ENCODE measurements at places on chromosomes 7 and 10.
A peak's percentile ranks its signal among the peaks of the same experiment; 100 is the strongest.

GRCh38 chr7:39721919-39722597 lies 98.7 kb downstream of the RALA start:
- no peak for DNase-seq

DNA sequence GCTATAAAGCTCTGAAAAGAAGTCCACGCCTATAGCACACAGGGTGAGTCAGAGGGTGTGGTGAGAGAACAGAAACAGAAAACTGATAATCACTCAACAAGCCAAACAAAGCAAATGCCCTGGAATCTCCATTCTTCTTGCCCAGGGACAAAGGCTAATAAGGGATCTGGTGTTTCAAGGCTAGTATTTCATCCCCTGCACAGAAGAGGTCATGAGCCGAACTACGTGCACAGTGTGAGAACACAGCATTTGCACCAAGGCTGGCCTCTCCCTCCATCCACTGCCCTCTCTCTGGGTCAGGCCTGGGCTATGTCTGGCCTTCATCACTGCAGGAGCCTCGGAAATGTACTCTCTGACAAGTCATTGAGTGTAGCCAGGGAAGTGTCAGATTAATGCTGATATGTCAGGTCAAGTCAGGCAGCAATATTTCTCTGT lies 42.7 kb downstream of the PRR15 start:
- DNase-seq = no peak

GRCh38 chr7:6536262-6537260 lies 14.7 kb downstream of the GRID2IP start:
- no peak for DNase-seq

DNA sequence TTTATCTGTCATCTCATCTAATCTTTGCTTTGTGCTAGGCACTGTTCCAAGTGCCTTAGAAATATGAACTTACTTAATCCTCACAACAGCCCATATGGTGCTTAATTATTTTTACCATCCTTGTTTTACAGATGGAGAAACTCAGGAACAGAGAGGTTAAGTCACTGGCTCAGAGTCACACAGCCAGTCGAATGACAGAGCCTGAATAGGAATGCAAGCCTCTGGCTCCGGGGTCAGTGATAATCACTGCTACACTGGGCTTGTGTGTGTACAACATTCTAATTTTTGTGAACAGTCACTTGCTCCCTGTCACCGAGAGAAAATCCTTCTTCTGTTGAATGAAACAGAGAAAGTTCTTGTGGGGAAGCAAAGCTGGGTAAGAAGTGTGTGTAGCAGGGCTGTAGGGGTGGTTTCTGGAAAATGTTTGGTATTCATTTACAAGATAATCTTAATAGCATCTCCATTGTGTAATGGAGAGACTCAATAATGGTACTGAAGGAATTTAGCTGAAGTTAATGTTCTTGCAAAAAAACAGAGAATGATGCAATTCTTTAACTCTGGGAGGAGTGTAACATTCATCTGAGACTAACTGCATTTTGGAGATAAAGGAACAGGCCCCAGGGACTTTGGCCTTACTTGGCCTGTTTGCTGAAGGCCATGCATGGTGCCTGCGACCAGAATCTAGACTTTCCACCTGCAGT lies 290.6 kb downstream of the FRMD4A start:
- DNase-seq = no peak

- DNase-seq = no peak
Measured at GRCh38 chr7:157416011-157416410, 79.2 kb downstream of the DNAJB6 start.

DNA sequence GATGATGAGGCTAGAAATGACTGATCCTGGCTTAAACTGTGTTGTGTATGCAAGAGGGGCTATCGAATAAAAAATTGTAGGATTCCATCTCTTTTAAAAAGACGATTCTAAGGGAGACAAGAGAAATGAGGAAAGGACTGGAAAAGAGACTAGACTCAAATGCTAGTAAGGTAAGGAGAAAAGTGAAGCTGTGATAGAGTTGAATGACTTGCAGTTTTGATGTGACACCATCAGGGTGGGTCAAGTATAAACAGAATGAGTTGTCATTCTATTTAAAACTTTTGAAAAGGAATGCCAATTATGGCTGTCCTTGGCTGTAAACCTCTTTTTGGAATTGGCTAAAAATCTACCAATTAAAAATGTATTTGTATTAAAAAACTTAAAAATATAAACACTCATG lies 184.5 kb upstream of the PHF14 start:
- no peak for DNase-seq

DNA sequence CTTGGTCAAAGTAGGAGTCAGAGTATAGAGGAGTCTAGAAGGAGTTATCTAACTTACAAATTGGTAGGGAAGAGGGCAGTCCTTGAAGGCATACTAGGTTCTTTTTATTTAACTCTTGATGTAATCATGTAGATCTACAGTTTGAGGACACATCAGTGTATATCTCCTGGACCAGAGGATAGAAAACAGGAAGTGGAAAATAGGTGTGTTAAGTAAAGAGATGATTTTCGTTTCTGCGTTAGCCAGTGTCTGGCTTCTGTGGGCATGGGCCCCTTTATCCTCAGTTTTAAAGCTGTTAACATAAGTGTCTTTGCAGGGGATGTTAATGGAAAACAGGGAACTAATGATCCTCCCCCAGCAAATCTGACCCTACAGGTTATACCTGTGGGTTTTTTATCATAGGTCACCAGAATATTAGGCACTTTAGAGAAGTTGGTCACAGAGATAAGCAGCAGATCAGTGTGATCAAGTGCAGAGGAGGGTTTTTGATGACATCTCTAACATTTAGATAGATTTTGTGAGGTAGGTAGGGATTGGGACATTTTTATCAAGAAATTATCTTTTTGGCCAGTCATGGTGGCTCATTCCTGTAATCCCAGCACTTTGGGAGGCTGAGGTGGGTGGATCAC lies 58.6 kb upstream of the PRSS1 start:
- no peak for DNase-seq

- DNase-seq = peak; percentile 41
Measured at GRCh38 chr7:90708841-90709317, 112.8 kb downstream of the CDK14 start.

- no peak for DNase-seq
Measured at GRCh38 chr10:86524225-86524962, 2.8 kb upstream of the WAPL start.

DNA sequence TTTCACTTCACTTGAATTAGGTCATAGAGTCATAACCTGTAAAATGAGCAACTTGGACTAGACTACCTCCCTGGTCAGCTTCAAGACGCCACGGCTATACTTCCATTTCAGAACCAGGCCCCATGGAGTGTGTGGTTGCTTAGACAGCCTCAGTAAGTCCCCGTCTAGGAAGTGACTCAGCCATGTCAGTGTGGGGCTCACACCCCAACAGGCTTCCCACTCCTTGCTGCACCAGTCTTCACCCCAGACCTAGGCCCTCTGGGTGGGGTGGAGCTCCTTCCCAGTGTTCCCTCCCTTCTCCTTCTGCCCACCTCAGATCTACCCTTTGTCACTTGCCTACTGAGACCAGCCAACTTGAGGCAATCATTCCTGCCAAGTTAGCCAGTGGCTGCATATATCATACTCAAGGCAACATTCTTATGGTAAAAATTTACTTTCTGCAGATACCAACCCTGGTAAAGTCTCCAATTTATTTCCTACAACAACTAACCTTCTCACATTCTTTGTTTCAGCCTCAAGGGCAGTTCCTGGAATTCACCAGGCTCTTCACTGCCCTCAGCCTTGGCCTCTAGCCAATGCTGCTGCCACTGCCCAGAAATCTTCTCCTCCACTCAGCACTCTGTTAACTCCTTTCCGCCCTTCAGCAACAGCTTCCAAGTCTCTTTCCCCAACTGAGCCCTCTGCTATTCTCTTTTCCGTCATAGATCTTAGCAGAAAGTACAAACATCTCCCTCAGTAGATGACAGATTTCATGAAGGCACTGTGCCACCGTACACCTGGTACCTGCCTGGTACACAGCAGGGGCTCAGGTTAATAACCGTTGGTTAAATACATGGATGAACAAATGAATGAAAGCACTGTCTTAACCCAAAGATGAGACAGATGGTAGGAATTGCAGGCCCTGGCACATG lies 31.3 kb upstream of the ZNRF2 start:
- peak; percentile 4 for DNase-seq
